ENCODE measurements at places on chromosomes 16 and 17.

GRCh38 chr16:57341441-57342303 is 16.9 kb upstream of the CCL22 start:
- no peak for DNase-seq

- DNase-seq, result no peak
Measured at GRCh38 chr16:82643936-82644630, 17.3 kb downstream of the CDH13 start.

DNA sequence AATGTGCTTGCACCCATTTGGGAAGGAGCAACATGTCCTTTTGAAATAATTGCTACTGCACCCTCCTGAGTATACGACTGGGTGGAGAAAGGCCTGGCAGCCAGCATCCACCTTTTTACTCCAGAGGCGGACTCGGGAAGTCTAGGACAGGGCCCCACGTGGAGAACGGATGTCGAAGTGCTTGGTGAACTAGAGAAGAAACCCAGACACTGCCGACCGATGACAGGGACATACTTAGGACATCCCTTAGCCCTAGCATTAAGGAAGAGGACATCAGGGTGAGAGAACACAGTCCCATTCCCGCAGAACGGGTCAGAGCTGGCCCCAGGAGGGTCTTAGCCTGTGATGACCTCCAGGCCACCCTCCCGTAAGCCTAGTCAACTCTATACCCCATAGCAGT is 3.8 kb downstream of the YBX2 start:
- DNase-seq, result no peak

DNA sequence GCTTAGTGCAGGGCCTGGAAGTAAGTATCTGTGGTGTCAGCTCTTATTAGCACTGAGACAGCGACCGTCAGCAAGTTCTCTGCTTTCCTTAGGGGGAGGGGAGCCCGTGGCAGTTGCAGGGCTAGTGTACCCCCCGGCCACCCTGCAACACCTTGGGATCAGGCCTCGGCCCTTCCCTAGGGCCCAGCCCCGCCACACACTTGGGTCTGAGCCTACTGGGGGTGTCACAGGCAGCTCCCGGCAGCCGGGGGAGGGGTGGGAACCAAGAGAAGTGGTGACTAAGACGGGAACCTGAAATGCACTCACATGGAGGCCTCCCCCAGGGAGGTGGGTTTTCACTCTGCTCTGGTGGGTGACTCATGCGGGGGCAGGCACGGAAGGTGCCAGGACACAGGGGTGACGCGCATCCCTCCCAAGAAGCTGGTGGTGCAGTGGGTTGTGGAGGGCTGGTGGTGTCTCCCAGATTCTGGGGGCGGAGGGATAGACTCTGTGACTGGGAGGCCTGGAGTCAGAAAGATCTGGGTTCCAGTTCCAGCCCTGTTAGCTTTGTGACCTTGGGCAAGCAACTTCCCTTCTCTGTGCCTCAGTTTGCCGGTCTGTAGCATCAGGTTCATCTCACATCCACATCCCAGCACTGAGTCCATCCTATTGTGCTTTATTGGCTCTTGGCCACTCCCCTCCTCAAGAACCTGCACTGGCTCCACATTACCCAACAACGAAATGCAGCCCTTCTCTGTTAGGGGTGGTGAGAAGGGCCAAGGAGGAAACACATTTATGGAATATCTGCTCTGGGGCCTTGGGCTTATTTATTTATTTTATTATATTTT is 44.5 kb downstream of the LAT start:
- peak; percentile 16 for DNase-seq

DNA sequence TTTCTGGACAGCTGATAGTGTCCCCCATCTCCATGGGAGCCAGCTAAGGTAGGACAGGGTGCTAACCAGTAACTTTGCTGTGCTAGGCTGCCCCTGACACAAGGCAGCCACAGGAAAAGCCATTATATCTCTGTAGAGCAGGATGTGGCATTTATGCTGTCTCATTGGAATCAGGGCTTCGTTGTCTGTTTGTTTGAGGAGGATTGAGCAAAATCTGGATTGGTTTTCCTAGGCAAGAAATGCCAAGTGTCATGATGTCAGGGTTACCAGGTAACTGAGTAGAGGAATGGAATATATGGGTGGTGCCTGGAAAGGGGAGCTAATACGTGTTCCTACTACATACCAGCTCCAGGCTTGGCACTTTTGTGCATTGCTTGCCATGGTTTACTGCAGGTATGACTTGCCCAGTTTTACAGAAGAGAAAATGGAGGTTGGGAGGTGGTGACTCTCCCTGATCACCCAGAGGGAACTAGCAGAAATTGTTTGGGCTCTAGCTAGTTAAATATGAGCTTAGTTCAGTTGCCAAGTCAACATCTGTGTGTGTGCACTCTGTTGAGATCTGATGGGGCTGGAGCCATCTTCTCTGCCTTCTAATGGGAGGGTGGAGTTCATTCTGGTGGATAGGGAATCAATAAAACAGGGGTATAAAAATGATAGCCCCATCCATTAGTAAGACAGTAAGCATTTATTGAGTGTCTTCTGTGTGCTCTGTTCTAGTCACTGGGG is 33.9 kb downstream of the GNAO1 start:
- DNase-seq, result no peak

- no peak for DNase-seq
Measured at GRCh38 chr17:320139-320538, 32.5 kb downstream of the RPH3AL start.

DNA sequence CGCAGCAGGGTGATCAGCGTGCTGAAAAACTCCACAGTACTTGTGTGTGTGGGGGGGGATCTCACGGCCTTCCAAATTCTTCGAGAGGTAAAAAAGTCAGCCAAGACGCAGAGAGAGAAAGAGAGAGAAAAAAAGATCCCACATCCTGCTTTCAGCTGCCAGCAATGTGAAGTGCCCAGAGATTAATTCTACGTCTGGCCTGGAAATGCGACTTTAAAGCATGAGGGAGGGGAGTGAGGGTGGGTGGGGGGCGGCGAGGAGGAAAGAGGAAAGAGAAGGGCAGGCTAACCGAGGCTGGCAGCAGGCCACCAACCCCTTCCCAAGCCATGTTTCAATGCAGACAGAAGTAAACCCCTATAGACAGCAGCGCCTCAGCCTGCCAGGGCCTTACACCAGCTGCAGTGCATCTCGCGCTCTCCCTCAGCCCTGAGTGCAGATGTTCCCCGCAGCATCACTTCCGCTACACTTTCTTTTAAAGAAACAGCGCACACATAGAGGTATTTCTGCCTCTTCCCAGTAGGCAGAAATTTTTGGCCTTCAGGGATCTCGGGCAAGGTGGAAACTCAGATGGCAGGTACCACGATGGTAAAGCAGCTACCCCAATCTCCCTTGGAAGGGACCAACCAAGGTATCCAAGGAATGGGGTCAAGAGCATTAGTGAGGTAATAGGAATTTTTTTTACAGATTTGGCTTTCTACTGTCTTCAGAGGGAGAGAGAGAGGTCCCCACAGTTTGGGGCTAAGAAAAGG is 87.8 kb downstream of the SMG6 start:
- DNase-seq, result peak; percentile 68

GRCh38 chr16:57694725-57695679 is at the start of gene DRC7:
TSS of gene DRC7 (plus strand) at chr16:57694806. CDS start at chr16:57697950, 3,144 bp downstream.
- DNase-seq, result peak; percentile 63

Data from CD4-positive, alpha-beta T cell treated with Interferon gamma for 1 hour (primary cell).